ENCODE measurements at places on chromosomes 3 and 15. TPM values are rescaled to one million over a fixed set of nuclear protein-coding genes. Genes with fewer than 3 reads are reported as not detected.

NMNAT3 gene
- 8.3 TPM for polyA plus RNA-seq

DNA sequence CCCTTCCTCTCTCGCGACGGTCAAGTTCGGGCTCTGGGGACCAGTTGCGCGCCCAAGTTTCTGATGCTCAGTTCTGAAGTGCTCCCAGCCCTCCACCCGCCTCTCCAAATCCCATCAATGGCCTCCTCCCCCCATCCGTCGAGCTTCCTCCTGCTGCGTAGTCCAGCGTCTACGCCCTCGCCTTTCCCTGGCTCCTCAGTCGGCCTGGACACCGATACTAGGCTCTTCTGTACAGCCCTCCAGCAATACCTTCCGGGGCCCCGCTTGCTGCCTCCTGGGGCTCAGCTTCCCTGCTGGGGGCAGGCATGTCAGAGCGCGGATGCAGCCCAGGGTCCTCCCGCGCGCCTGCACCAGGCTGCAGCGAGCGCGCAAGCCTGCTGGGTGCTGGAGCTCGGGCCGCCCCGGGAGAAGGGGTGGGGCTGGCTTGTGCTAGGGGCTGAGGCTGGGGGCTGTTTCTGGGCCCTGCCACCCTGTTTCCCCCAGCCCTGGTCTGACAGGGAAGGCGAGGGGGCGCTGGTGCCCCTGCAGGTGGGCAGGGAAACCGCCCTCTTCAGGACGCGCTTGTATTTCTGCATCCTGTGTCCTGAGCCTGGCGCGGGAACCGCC, 353.3 kb upstream of the SUCLG2 start:
- DNase-seq: peak; percentile 71
- peak overlapping the region; percentile 76 for H3K4me3 ChIP-seq
- no peaks in the 10 kb centered on the region for H3K36me3 ChIP-seq
- H3K27ac ChIP-seq: no peak overlapping the region
- peaks cover 30% of the 10 kb centered on the region for H3K4me1 ChIP-seq
- H3K27me3 ChIP-seq: peaks cover 22% of the 10 kb centered on the region

SLC22A14 gene
- polyA plus RNA-seq: not detected

DNA sequence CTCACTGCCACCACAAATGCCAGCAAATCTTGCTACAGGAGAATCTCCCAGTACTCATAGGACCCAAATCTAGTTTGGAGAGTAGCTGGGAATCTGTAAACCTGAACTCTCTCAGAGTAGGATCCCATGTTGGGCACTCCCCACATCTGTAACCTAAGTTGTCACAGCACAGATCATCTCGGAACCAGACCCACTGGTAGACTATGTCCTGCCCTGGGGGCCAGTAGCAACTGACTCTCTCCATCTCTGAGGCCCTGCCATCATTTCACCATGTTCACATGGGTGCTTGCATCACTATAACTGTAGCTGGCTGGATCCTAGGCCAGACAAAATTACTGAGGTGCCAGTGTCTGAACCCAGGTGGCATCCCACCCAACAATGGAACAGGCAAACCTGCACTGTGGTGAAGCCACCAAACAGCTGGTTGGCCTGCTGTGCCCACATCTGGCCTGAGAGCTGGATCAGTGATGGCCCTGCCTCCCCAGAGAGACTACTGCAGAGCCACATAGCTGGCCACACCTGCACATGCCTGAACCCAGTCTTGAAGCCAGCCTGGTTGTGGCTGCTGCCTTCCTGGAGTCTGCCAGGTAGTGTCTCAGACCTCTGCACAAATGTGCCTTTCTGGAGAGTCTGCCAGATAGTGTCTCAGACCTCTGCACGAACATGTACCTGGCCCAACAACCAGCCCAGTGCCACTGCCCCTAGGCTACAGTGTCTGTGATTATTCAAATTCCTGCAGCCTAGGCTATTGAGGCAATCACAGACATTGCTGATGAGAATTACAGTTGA, 82.0 kb downstream of the ISL2 start:
- DNase-seq: no peak
- no peaks in the 10 kb centered on the region for H3K27me3 ChIP-seq

Measured in GM23338 (cell line).